Activated CD8-positive, alpha-beta memory T cell treated with anti-CD3 and anti-CD28 coated beads, Interleukin-2, amount 50 U/mL, for 4 hours (primary cell): ENCODE measurements at places on chromosomes 3 and 15.
A peak's percentile ranks its signal among the peaks of the same experiment; 100 is the strongest.

DNA sequence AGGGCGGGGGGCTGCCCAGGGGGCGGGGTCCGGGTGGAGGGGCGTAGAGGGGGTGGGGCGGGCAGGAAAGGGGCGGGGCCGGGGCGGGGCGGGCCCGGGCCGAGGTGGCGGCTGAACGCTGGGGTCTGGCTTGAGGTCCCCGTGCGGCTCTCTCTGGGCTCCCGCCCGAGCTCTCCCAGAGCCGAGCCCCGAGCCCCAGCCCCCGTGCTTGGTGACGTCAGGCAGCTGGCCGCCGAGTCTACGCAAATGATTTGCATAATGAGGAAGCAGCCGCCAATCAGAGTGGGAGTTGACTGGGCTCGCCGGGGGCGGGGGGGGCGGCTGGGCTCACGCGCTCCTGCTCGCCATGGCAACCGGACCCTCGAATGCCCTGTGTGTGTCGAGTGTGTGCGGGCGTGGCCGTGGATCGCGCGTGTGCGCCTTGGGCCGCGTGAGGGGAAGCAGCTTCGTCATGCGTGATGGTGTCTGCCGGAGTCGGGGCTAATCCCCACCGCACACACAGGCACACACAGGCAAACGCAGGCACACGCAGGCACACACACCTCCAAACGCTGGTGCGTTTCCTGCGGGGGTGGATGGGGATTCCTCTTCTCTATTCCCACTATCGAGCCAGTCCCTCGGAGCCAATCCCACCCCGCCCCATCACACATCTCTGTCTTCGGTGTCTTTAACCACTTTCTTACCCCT, at the start of gene CELF6:
TSS of gene CELF6 (minus strand) at position 173 of the 687 bp plus-strand sequence. CDS start 283 bp downstream, outside the sequence.
- DNase-seq = peak; percentile 76

GRCh38 chr3:53772562-53772961, 73.7 kb downstream of the CHDH start:
- no peak for DNase-seq

GRCh38 chr15:91941871-91942658, 88.6 kb downstream of the SLCO3A1 start:
- no peak for DNase-seq

- peak; percentile 47 for DNase-seq
Observed at GRCh38 chr15:45126535-45127158, 3.0 kb downstream of the DUOXA1 start.

DNA sequence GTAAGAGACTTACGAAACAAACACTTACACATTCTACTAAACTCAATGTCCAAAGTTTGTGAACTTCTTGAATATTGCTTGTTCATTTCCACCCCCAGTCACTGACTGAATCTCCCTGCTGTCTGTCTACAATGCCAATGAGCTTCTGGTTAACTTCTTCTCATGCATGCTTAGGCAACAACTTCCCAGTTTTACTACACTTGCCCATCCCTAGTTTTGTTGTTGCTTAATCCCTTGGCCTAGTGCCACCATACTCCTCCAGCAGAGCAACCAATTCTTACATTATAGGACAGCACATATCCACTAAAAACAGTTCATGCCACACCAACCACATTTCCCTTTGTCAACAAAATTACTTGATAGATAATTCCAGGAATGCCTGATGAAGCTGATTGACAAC, 40.9 kb upstream of the CCR2 start:
- no peak for DNase-seq

DNA sequence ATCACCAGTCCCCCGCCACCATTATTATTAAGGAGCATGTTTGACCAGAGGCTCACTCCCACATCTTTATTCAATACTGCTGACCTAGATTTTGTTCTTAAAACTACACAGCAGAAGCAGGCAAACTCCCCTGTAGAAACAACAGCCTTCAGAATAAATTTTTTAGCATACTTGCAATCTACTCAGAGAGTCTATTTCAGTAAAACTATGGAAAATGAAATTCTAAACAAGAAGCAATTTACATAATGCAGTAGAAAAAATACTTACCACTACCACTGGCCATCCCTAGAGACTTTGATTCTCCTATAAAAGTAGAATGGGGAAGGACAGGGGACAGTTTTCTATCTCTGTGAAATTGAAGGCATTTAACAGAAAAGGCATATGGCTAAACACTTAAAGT, 76.0 kb downstream of the MAP4 start:
- DNase-seq = no peak

- DNase-seq = no peak
Observed at GRCh38 chr15:58276924-58277323, 138.7 kb downstream of the AQP9 start.

- DNase-seq = peak; percentile 20
Observed at GRCh38 chr15:65132878-65133547, 595 bp downstream of the PDCD7 start.

- DNase-seq = no peak
Observed at GRCh38 chr15:63310646-63311045, 33.2 kb downstream of the APH1B start.

DNA sequence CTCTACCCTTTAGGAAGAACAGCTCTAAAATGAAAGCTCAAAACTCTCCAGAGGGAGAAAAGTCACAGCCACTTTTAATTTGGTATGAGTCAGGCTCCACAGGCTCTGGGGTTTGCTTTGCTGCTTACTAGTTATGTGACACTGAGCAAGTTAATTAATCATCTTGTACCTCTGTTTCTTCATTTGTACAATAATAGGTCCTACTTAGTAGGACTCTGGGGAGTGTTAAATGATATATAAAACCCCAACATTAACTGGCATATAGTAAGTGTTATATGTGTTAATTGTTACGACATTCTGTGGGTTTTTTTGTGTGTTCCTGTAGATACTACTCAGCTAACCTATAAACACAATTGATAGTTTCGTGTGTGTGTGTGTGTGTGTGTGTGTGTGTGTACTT, 6.6 kb downstream of the ACKR2 start:
- DNase-seq = no peak

DNA sequence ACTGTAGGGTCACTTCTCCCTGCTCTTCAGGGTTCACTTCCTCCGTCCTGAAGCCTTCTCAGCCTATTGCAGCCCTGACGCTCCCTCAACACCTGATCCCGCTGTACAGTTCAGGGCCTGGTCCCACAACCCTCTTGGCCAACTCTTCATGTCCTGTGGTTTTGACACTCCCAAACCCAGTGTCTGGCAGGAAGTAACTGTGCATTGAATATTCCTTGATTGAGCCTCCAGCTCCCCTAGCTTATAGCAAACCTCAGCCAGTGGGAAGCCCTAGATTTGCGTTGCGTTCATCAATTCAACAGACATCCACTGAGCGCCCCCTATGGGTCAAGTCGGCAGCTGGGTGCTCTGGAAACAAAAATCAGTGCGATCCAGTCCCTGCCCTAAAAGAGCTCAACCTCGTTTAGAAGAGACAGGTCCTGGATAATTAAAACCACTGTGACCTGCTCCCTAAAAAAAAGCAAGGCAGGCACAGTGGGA, 13.5 kb downstream of the UBAP1L start:
- peak; percentile 50 for DNase-seq

- DNase-seq = peak; percentile 11
Observed at GRCh38 chr15:101045835-101046691, 126.9 kb downstream of the LRRK1 start.

DNA sequence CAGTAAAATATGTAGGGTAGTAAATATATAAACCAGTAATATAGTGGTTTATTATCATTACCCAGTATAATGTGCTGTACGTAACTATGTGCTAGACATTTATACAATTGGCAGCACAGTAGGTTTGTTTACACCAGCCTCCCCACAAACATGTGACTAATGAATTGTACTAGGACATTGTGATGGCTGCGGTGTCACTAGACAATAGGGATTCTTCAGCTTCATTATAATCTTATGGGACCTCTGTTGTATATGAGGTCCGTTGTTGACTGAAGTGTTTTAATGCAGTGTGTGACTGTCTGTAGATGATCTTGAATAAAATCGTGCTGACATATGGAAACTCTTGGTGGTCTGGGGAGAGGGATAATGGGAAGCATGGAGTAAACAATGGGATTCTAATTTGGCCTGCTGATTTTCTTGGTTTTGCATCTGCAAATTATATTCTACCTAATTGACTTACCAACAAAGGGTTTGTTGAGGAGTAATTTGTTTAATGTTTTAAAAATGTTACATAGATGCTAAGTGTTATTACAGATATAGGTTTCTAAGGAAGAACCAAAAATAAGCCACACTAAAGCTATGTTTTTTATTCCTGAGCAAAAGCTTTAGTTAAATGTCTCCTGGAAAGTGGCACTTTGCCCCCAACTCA, 496.5 kb upstream of the TBL1XR1 start:
- no peak for DNase-seq

- DNase-seq = no peak
Observed at GRCh38 chr15:49506341-49506740, 83.3 kb downstream of the FGF7 start.

- no peak for DNase-seq
Observed at GRCh38 chr15:65805019-65805745, 13.1 kb upstream of the DENND4A start.

DNA sequence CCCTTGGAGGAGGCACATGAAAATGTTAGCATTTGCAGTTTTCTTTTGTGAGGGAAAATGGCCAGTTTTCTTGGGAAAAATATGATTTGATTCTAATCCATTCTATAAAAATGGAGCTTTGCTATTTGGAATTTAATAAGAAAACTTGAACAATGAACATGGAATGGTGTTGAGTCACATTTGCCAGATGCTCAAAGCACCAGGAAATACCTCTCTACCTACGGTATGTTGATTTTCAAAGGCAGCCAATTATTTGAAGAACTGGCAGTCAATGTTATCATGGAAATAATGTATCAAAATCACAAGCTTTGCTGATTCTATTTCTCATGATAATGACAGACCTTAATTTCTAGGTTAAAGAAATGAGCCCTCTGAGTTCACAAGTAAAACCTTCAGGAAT, 14.9 kb downstream of the NME9 start:
- DNase-seq = no peak

- DNase-seq = no peak
Observed at GRCh38 chr3:53845103-53845880, 927 bp downstream of the CHDH start.

DNA sequence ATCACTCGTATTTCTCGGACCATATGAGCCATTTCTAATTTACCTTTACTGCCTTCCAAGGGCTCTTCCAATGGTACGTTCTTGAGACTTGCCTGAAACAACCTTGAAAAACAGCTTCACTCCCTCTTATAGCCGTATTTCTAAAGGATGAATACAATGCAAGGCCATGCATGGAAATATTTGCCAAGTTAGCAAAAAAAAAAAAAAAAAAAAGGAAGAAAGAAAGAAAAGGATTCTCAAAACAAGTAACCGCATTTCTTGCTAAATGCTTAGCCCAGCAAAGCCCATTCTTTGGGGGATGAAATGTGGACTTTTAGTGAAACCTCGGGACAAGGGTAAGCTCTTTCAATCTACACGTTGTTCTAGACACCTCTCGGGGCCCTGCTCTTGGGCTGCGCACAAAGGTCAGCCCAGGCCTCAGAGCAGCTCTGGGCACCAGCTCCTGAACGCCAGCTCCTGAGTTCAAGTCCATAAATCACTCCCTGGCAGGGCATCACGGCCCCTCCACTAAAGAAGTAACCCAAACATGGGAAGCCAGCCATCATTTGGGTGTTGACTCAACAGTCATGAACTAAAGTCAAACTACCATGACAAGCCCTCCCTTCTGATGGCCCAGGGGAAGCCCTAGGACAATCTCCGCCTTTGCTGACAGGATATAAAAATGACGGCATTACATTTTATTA, 132.7 kb downstream of the ADAMTS17 start:
- no peak for DNase-seq

DNA sequence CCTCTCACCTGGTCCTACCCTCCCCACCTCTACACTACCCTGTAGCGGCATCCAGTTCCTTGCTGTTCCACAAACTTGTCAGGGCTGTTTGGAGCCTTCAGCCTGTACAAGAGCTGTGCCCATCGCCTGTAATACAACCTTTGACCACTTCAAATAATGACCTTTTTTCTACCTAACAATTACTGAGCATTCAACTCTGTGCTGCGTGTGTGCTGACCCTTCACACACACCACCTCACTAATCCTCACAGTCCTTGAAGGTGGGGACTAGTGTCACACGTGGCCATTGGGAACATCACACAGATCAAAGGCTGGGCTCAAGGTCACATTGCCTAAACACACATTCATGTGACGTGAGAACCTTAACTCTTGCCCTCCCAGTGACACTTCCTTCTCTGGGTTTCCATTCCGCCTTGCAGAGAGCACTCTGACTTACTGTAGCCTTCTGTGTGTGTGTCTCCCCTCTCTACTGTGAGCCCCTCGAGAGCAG, 3.1 kb downstream of the C3orf20 start:
- no peak for DNase-seq

- DNase-seq = no peak
Observed at GRCh38 chr15:39018966-39019365, 454.4 kb upstream of the RASGRP1 start.

DNA sequence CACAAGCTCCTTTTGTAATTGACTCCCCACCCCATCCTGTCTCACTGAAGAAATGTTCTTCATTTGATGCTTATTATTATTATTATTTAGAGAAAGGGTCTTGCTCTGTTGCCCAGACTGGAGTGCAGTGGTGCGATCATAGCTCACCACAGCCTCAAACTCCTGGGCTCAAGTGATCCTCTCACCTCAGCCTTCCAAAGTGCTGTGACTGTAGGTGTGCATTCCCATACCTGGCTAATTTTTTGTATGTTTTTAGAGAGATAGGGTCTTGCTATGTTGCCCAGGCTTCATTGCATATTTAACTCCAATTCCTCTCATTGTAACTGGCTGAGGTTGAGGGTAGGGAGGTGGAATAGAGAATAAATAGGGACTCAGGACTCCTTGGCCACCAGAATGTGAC, 22.3 kb downstream of the SEMA5B start:
- no peak for DNase-seq

GRCh38 chr3:194306109-194306686, 44.9 kb downstream of the CPN2 start:
- peak; percentile 26 for DNase-seq

DNA sequence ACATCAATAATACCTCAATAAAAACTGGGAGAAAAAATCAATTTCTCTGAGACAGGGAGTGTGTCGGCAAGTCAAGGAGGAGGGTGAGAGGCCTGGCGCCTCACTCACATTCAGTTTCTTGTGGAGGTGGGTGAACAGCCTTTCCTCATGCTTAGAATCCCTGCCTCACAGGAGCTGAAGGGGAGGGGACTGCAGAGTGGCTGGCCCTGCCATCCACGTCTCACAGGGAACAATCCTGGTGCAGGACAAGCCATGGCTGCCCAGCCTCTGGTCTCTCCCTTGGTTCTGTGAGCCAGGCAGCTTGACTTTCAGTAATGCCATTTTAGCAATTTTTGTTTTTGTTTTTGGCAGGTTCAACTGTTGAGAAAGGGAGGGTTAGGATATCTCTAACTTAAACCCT, 126.5 kb upstream of the HACD2 start:
- no peak for DNase-seq

GRCh38 chr3:52506266-52506966, 11.3 kb downstream of the STAB1 start:
- DNase-seq = no peak

DNA sequence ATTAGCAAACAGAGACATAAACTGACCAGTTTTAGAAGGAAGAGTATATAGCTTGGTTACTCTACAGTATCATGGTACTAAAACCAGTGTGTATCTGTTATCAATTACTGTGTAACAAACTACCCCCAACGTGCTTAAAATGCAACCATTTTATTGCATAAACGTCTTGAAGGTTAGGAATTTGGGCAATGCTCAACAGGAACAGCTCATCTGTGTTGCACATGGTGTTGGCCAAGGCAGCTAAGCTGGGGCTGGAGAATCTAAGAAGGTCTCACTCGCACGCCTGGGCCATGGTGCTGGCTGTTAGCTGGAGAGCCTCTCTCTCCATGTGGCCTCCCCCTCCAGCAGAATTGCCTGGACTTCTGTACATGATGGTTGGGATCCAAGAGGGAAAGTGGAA, 81.2 kb upstream of the THBS1 start:
- no peak for DNase-seq
